Heart right ventricle (tissue), 16 donors: ENCODE measurements at places on chromosomes 12 and 14. TPM values are rescaled to one million over a fixed set of nuclear protein-coding genes. Genes with fewer than 3 reads are reported as not detected.
A peak's percentile ranks its signal among the peaks of the same experiment; 100 is the strongest.

HCAR1 gene
- total RNA-seq, result 0.28 TPM

ADAM21 gene
- 0.28 TPM for total RNA-seq

SRRM4 gene
- total RNA-seq, result 0.37 TPM

WNT5B gene
- 0.36 TPM for total RNA-seq

MON2 gene
- 17.7 TPM for total RNA-seq

- no peaks in the 10 kb centered on the region for H3K4me1 ChIP-seq
- DNase-seq, result no peak
- H3K27ac ChIP-seq, result peak overlapping the region; percentile 64
- no peaks in the 10 kb centered on the region for H3K27me3 ChIP-seq
- H3K4me3 ChIP-seq, result peak overlapping the region; percentile 41
Measured at GRCh38 chr14:71933001-71933587, 865 bp downstream of the RGS6 start.

DNA sequence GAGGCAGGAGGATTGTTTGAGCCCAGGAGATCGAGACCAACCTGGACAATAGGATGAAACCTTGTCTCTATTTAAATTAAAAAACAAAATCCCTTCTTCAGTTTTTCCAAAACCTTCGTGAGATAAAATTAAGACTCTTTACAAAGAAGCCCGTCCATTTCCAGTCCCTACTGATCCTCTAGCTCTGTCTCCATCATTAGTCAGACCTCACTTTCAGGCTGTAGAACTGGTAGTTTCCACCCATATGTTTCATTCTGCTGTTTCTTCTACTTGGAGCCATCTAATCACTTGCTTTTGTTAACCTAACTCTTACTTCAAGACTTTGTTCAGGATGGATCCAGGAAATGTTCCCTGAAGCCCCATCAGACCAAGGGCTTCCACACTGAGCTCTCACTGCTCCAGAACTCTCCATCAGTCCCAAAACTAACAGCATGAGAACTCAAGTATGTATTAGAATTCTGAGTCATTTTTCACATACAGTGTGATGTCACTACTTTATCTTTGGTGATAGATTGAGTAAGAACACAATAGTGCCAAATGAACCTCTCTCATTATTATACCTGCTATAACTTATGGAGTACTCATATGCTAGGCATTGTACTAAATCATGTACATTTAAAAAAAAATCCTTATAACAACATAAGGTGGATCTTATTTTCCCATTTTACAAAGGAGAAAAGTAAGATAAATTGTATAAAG is 90.8 kb downstream of the PRICKLE1 start:
- no peaks in the 10 kb centered on the region for H3K4me1 ChIP-seq
- no peaks in the 10 kb centered on the region for H3K27me3 ChIP-seq
- no peak overlapping the region for H3K4me3 ChIP-seq
